ENCODE measurements at places on chromosomes 6 and 20. TPM values are rescaled to one million over a fixed set of nuclear protein-coding genes. Genes with fewer than 3 reads are reported as not detected.

- no peak for DNase-seq
Observed at GRCh38 chr20:11980263-11980662, 62.6 kb downstream of the BTBD3 start.

Gene ZBTB46
- 8.2 TPM for total RNA-seq

Gene SLA2
- total RNA-seq, result 0.59 TPM

Gene PSORS1C1
- total RNA-seq, result under 0.01 TPM

GRCh38 chr20:8043687-8044282 is 24.2 kb upstream of the TMX4 start:
- DNase-seq, result no peak

Gene HLA-DPB1
- total RNA-seq, result 23.4 TPM

DNA sequence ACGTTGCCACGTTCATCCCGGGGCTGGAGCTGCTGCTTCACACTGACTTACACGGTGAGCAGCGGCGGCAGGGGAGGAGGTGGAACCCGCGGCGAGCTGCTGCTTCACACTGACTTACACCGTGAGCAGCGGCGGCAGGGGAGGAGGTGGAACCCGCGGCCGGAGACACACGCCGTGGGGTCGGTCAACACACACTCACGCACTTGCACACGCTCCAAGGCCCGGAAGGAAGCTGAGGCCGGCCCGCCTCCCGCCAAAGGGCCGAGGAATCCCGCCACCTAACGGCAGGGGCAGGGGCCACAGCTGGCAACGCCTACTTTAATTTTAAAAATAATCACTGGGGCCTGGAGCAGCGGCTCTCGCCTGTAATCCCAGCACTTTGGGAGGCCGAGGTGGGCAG is 94.4 kb upstream of the FOXC1 start:
- no peak for DNase-seq

- DNase-seq, result no peak
Observed at GRCh38 chr6:166996406-166996805, 2.8 kb upstream of the CEP43 start.

DNA sequence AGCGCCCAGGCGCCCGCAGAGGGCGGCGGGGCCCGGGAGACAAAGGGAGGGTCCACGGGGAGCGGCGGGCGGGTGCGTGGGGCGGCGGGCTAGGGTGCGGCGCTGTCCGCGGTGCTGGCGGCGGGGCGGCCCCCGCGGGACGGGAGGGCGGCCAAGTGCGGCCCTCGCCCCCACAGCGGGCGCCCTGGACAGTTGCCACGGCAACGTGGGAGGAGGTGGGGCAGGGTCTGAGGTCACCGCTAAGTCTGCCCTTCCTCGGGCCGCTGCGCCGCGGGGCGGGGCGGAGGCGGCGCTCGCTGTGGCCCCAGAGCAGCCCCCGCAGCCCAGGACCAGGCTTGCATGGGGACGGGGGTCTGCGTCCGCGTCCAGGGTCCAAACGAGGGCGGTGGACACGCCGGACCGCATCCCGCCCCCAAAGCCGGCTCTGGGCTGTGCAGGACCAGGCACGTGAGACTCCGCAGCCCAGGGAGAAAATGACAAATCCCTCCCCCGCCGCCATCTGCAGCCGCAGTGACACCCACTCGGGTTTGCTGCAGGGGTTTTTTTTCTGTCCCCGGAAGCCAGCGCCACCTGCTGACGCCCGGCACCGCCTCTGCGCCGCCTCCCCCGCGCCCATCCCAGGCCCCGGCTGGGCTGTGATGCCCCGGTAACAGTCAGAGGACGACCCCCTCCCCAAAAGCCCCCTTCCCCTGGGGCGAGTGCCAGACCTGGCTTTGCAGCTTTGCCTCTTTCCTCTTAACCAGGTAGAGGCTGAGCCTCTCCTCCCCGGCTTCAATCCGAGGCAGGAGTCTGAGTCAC is 36.8 kb downstream of the YTHDF1 start:
- no peak for DNase-seq

DNA sequence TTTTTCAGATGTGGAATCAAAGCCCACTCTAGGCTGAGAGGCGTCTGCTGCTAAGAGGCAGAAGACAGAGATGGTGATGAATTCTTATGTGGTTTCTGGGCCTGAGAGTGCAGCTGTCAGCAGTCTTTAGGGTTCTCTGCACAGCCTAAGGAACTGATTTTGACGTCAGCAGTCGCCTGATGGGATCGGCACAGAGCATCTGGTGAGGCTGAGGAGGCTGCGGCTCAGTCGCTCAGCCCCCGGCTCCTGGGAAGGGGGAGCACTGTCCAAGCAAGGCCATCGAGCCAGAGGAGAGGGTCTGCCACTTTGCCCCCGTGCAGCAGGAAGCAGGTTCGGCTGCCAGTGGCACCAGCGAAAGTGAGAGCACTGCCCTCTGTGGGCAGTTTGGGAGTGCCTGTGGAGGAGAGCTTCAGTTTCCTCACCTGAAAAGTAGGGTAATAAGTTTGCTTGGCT is 92.5 kb downstream of the TCP11 start:
- no peak for DNase-seq

GRCh38 chr6:165245287-165245686 is 64.1 kb downstream of the C6orf118 start:
- no peak for DNase-seq

DNA sequence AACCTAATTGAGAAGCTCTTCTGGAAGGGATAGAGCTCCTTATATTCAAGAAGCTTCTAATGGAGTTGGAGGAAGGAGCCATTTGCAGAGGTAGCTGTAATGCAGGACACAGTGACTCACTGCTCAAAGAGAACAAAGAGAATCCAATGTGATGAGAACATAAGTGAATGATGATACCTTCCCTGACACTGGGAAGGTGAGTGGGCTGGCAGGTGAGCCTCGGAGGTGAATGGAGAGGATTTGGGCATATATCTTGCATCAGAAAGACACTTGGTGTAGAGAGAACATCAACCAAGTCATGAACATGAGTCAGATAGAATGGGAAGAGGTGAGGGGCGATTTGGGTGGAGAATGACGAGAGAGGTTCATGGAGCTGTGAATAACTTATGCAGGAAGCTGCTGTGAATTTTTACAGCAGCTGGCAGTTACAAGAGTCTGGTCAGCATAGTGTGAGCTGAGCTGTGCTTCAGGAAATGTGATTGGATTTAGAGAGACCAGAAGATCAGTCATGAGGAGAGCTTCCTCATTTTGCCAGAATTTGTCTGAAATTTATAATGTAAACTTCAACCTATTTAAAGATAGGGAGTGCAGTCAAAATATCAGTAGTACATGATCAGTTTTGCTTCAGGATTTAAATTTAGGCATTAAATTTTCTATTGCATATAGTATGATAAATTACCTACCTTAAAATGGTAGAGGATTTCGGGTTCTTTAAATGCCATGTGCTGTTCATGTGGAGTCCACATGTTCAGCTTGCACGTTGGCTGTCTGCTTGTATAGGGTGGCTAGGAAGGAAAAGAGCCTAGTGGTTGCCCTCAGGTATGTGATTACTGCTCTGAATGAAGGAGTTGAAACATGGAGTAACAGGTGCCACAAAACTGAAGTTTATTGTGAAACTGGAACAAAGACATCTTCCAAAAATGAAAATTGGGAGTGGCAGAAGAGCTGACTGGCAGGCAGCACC is 59.2 kb upstream of the KIF25 start:
- no peak for DNase-seq

DNA sequence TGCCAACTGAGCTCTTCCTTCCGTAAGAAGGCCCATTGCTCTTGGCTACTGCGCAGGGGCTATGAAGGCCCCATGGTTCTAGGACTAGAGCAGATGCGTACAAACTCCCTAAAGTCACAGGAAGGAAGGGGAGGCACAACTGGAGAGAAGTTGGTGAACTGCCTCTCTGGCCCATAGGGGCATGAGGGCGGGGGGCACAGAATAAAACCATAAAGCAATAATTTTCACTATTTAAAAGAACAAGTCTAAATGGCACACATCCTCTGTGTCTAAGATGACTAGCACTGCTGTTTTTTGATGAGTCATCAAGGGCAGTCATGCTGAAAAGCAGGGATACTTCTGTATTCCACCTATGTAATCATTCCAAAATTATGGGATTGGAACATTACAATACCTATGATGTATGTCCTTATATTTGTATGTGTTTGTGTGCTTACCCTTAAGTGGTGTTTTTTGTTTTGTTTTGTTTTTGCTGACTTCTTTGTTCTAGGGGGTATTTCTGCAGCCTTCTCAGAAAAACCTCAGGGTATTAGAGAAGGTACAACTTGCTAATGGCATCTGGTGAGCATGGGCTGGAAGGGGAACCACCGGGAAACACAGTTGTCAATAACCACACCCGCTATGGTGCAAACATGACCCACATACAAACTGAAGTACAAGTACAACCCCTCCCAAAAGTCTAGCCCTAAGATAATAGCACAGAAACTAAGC is 36.9 kb downstream of the B4GALT5 start:
- no peak for DNase-seq

DNA sequence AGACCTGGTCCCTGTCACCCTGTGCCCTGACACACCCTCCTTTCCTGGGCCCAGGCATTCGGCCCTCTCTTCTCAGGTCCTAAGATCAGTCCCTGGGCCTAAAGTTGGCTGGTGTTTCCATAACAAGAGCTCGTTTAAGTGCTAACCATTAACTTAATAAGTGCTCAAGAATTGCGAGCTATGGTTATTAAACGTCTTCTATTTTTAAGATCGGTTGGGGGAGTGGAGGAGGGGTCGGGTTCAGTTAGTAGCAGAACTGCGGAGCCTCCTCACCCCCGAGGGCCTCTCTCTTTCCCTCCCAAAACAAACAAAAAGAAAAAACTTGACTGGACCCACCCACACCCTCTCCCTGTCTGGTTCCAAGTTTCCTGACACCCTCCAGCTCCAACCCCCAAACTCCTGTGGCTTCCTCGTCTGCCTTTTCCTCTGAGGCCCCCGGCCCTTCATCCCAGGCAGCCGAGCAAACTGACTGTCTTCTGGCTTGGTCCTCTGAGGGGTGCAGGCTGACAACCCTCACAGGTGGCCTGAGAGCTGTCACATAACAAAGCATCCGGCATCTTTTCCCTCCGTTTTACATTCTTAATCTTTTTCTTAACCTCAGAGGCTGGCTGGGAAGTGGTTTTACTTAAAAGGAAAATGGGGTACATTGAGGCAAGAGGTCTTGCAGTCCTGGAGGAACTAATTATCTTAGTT is 2.0 kb downstream of the STK35 start:
- DNase-seq, result no peak

DNA sequence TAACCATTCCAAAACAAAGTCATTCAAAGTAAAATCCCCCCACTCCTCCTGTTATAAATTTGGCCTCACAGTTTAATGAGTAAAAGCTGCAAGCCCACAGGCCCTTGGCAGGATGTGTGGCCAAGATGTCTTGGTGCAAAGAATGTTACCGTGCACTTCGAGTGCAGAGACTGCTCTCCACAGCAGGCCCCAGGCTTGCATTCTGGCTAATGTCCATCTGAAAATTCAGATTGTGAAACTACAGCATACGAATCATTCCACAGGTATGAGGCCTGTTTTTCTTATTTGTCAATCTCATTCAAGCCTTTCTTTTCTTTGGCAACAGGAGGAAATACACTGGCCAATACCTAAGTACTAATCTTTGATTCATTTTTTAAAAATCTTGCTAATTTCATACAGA is 7.1 kb downstream of the RPS6KA2 start:
- DNase-seq, result no peak

GRCh38 chr6:52691718-52692117 is 20.8 kb downstream of the TMEM14A start:
- no peak for DNase-seq

Gene PACSIN1
- total RNA-seq, result 0.17 TPM

- no peak for DNase-seq
Observed at GRCh38 chr6:141199074-141199473, 933.7 kb upstream of the GJE1 start.

- DNase-seq, result no peak
Observed at GRCh38 chr6:156585859-156586258, 191.3 kb upstream of the ARID1B start.

GRCh38 chr6:168332020-168332419 is 12.4 kb upstream of the DACT2 start:
- no peak for DNase-seq

GRCh38 chr6:13702809-13703302 is 8.8 kb downstream of the RANBP9 start:
- DNase-seq, result no peak

DNA sequence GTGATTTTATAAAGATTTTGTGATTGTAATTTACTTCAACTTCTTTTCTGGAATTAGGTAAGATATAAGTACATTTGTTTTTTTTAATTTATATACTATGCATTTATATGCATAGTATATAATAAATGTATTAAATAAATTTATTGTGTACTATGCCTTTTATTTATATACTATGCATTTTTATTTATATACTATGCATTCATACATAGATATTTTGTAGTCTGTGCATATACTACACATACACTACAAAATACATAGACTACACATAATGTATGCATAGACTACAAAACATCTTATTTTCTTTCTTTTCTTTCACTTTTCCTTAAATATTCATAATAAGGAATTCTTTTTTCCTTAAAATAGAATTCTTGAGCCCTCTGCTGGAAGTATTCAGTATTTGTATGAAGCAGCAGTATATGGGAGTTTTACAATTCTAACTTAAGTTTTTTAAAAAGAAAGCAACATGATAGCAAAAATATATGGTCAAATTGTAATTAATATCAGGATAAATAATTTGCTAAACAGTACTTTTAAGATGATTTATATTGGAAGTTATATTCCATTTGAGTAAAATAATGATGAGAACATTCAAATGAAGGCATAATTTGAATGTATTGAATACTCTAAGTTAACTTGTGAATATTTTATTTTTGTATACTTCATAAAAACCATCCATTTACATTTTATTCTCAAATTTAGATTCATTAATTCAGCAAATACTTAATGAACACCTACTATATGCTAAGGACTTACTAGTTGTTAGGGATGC is 129.3 kb downstream of the KLHL32 start:
- no peak for DNase-seq

Gene REPS1
- total RNA-seq, result 12.3 TPM

Gene NRSN1
- total RNA-seq, result not detected

DNA sequence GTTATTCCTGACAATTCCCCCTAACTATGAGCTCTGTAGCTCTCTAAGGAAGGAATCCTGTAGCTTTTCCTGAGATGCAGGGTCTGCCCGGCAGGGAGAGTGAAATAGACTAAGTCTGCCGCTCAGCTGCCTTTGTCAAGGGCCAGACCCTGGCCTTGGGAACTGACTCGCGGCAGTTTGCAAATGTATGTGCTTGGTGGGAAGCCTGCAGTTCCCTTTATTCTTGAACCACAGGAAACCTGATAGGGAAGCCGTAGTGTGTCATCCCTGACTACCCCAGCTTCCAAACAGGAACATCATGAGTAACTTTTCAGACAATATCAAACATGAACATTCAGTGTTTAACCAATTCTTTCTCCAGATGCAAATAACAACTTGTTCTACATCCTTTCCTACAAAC is 78.7 kb upstream of the IFNGR1 start:
- no peak for DNase-seq

GRCh38 chr6:130896249-130896648 is 69.0 kb downstream of the SMLR1 start:
- no peak for DNase-seq

GRCh38 chr6:109449795-109450673 is 5.5 kb downstream of the MICAL1 start:
- no peak for DNase-seq
